Mucosa of gallbladder (tissue), 1 donor: ENCODE measurements at places on chromosomes 11 and 22.

GRCh38 chr11:33017478-33017877, 1.8 kb downstream of the DEPDC7 start:
- DNase-seq = no peak

- DNase-seq = peak; percentile 50
Observed at GRCh38 chr22:30325065-30325720, 1.5 kb downstream of the TBC1D10A start.

DNA sequence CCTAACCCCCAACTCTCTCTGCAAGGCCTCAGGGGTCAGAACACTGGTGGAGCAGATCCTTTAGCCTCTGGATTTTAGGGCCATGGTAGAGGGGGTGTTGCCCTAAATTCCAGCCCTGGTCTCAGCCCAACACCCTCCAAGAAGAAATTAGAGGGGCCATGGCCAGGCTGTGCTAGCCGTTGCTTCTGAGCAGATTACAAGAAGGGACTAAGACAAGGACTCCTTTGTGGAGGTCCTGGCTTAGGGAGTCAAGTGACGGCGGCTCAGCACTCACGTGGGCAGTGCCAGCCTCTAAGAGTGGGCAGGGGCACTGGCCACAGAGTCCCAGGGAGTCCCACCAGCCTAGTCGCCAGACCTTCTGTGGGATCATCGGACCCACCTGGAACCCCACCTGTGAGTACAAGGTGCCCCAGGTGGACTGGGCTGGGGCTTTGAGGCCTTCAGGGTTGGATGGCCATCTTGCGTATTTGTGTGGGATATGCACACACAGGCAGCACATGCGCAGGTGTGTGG, at the start of gene BEST1:
TSS of gene BEST1 (plus strand) at position 317 of the 513 bp plus-strand sequence. CDS start 1,456 bp downstream, outside the sequence.
- DNase-seq = no peak

DNA sequence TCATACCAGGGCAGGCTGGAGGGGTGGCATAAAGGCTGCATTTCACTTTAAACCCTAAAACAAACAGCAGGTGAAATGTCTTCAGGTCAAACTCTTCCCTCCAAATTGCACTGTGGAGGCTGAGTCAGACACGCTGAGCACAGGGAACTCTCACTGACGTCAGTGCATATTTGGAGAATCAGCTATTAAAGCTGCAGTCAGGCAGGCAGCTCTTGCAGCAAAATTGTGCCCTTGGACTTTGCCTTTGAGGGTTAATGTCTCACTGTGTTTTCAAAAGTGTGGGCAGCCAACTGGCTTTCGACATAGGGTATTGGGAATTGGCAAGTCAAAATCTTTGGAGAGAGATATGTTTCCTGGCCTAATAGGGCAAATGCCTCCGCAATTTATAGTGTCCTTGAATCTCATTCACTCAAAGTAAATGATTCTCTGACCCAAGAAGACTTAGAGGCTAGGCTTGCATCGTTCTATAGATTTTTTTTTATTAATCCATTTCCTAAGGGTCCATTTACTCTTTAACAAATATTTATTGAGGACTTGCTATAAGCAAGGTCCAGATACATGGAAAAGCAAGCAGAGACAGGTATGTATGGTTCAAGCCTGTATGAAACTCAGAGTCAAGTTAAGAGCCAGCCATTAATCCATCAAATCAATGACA, 27.7 kb upstream of the SMCO4 start:
- DNase-seq = peak; percentile 77

DNA sequence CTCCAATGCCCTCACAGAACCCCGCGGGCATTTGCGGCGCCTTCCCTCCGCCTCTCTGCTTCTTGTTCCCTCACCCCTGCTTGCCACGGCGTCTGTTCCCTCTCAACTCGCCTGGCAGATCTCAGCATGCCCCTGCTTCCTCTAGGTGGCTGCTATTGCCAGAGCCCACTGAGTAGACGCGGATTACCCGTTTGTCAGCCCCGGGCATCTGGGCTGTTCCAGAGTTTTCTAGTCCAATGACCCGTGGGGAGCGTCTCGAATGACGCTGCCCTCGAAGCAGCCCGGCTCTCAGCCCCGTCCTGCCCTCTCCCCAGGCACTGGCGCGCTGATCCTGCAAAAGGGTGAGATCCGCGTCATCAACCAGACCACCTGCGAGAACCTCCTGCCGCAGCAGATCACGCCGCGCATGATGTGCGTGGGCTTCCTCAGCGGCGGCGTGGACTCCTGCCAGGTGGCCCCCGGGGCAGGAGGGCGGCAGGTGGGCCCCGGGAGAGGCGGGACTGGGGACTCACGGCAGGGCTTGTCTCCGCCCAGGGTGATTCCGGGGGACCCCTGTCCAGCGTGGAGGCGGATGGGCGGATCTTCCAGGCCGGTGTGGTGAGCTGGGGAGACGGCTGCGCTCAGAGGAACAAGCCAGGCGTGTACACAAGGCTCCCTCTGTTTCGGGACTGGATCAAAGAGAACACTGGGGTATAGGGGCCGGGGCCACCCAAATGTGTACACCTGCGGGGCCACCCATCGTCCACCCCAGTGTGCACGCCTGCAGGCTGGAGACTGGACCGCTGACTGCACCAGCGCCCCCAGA, 49.7 kb downstream of the ST14 start:
- no peak for DNase-seq

- no peak for DNase-seq
Observed at GRCh38 chr22:33221568-33221967, 163.4 kb upstream of the SYN3 start.
